ENCODE measurements at places on chromosomes 13 and 19.

GRCh38 chr13:31885994-31886393 is 145.6 kb upstream of the FRY start:
- no peak for DNase-seq

DNA sequence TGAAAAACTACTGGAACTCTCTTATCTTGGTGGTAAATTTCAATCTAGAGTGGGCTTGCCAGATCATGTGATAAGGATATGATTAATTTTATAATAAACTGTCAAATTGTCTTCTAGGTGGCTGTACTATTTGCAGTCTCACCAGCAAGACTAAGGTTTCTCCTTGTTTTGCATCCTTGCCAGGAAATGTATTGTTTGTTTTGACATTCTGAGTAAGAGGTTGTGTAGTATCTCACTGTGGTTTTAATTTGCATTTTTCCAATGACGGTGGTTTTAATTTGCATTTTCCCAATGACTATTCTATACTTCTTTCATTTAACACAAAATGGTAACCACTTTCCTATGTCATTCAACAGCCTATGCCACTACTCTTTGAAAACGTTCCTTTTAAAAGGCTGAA is 2.0 kb downstream of the CAB39L start:
- DNase-seq: no peak

GRCh38 chr19:51201712-51202111 is 23.2 kb upstream of the CD33 start:
- no peak for DNase-seq

DNA sequence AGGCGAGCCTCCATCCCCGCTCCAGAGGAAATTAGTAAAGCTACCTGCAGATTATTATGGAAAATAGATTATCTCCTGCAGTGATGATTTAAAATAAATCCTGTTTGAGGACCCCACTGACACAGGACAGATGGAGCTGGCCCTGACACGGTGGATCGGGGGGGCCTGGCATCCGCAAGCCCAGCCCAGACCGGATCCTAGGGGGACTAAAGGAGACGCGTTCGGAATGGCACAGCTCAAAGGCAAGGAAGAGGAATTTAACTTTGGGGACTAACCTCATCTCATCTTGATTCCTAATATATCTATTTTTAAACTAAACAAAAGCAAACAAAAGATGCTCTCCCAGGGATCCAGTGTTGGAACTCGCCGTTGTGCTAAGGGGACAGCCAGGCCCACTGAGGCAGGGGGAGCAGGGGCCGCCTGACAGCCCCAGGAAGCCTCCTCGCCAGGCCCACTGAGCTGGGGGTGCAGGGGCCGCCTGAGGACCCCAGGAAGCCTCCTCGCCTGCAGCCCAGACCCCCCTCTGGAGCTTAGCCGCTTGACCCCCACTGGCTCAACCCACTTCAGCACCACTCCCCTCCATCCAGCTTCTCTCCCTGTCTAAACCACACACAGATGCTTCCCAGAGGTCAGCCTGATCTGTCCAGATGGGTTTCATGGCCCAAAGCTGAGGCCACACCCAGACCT is 78.6 kb downstream of the SPACA7 start:
- no peak for DNase-seq

DNA sequence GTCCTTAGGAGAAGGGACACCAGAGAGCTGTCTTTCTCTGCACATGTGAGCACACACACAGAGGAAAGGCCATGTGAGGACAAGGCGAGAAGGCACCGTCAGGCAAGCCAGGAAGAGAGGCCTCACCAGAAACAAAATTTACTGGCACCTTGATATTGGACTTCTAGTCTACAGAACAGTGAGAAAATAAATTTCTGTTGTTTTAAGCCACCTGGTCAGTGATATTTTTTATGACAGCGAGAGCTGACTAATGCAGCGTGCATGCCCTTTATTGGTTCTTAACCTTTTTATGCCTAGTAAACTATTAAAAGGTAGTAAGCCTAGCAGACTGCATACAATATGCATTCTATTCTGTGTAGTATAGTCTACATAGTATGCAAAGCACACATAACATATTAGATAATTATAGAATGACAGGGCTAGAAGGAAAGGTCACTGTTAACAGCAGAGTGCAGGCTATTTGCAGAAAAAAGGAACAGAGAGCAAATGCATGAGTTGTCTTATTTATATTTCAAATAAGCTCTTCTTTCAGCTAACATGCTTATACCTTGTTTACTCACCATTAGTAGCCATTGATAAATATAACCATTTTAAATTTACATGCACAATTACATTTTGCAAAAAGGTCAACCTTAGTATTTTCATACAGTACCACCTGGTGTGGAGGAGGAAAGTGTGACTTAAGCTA is 25.2 kb upstream of the KATNAL1 start:
- DNase-seq: peak; percentile 34

DNA sequence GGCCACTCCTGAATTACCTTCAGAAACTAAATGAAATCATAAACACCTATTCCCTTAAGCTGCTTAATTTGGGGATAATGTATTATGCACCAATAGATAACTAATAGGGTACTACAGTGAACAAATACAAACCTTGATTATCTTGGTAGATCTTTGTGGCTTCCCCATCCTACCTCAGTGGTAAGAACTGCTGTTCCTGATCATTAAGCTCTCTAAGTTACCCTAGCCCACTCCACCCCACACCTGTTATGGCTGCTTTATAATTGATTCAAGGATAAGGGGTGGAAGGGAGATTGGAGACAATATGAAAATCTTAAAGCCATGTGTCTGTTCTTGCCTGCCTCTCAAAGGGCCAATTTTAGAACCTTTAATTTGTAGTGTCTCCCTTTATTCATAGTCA is 121.2 kb downstream of the LMO7 start:
- DNase-seq: no peak

DNA sequence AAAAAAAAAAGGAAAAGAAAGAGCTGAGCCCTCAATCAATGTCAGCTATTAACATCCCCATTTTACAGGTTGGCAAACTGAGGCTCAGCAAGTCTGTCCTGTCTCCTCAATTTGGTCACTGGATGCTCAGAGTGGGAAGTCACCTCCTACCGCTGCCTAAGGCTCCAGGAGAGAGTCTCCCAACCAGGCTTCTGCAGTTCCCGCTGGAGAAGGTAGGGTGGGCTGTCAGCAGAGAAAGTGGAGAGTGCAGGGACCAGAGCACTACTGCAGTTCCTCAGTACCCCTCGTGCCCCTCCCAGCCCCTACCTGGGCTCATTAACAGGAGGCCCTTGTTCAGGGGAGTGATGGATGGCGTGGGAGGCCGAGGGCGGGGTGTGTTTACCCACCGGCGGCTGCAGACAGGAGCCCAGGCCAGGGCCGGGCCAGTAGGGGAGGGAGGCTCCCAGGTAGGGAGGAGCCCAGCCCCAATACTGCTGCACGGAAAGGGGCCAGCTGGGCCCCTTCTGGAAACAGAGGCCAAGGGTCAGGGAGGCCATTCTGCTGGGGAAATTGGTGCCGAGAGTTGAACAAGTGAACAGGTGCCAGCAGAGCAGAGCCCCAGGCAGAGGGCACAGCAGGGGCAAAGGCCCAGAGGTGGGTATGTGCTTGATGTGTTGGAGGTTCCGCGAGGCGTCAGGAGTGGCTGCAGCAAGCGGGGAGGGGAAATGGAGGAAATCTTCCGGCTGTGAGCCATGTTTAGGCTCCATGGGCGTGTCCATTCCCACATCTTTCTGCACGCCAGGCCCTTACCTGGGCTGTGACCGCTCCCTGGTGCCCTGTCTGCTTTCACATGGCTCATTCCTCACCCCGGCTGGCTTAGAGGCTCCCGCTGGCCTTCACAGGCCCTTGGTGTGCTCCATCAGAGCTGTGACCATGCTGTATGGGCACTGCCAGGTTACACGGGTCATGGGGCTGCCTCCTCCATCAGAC is 7.6 kb upstream of the COMP start:
- no peak for DNase-seq

GRCh38 chr19:54877471-54877870 is 3.4 kb downstream of the FCAR start:
- DNase-seq: no peak

- DNase-seq: no peak
Observed at GRCh38 chr13:99256283-99256682, 1.9 kb downstream of the GPR18 start.

- no peak for DNase-seq
Observed at GRCh38 chr19:7897292-7897691, 6.4 kb upstream of the MAP2K7 start.

- no peak for DNase-seq
Observed at GRCh38 chr19:16657384-16657783, 2.6 kb downstream of the SMIM7 start.

GRCh38 chr13:30847650-30848307 is 58.3 kb upstream of the MEDAG start:
- peak; percentile 72 for DNase-seq

- DNase-seq: peak; percentile 53
Observed at GRCh38 chr19:5292822-5293611, 47.6 kb downstream of the PTPRS start.

GRCh38 chr19:51681286-51681941 is 11.7 kb upstream of the SPACA6 start:
- no peak for DNase-seq

DNA sequence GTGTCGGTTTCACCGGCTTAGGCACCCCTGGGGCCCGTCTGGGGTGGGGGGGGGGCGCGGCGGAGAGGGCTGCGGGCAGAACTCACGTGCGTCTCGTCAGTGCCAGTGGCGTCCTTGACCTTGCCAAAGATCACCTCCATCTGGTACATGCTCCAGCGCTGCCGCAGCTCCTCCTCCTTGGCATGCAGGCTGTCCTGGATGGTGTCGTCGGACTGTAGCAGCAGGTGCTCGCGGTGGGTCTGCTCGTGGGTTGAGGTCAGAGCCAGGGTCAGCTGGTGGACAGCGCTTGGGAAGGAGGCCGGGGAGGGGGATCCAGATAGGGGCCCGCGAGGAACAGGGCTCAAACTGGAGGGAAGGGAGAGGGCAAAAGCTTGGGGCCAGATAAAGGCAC is 4.7 kb upstream of the RGL3 start:
- no peak for DNase-seq

GRCh38 chr19:29379257-29380021 is 146.4 kb upstream of the VSTM2B start:
- no peak for DNase-seq

DNA sequence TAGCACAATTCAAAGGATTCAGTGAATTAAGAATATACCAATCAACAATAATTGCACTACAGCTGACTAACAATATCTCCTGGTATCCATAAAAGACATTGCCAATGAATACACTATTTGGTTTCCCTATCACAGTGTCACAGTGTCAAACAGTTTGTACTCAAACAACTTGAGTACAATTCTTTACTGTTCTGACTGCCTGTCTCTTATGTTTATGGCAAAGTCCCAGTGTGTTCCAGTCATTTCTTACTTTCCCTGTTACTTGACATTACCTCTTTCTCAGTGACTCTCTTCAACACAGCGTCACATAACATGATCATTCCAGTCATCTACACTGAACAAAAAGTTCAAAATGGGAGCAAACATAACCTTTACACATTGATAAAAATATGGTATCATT is 21.2 kb upstream of the RNASEH2B start:
- no peak for DNase-seq

DNA sequence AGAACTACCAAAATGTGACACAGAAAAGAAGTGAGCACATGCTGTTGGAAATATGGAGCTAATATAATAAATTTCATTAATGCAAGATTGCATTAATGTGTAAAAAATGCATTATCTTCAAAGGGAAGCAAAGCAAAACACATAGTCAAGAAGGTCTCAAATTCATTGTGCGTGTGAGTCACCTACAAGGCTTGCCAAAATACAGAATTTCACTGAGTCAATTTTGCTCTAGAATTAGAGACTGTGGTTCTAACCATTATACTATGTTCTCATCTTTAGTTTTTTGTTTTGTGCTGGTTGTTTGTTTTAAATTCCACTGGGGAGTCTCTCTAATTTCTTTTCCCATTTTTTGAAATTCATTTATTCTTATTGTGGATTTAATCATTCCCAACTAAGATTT is 149.8 kb upstream of the SLITRK1 start:
- no peak for DNase-seq

- DNase-seq: no peak
Observed at GRCh38 chr13:100977841-100978240, 303.2 kb upstream of the TMTC4 start.

DNA sequence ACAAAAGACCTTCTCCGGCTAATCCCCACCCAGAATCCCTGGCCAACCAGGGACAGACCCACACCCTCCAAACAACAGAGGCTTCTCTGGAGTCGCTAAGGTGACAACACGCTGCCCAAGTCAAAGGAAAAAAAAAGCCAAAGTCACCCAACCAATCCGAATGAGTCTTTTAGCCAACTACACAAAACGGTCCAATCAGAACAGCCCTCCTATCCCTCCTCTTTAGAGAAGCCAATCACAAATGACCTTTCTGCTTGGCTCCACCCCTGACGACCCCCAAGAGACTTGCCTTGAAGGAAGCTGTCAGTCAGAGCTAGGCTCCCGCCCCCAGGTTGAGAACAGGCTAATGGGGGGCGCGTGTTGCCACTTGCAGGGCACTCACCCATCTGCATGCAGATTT is 6.6 kb upstream of the FBXW9 start:
- DNase-seq: peak; percentile 26

DNA sequence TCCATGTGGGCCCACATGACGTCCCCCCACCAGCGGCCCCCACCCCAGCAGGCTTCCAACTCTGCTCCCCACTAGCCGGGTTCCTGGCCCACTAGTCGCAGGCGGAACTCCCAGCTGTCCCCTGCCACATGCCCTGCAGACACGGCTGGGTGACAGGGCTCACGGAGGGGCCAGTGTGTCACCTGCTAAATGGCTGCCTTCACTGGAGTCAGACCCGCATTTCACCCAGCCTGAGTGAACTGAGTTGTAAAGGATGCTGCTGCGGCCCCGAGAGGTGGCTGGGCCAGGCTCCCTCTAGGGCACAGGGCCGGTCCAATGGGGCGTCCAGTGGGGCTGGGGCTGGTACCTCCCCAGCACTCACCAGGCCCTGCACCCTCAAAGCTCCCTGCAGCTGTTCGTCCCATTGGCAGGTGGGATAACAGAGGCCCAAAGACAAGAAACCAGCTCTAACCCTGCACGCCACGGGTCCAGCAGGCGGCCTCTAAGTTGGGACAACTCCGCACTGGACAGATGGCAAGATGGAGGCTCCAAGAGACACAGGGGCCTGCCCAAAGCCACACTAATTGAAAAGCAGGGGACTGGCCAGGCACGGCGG is 3.2 kb downstream of the LMNB2 start:
- DNase-seq: no peak

DNA sequence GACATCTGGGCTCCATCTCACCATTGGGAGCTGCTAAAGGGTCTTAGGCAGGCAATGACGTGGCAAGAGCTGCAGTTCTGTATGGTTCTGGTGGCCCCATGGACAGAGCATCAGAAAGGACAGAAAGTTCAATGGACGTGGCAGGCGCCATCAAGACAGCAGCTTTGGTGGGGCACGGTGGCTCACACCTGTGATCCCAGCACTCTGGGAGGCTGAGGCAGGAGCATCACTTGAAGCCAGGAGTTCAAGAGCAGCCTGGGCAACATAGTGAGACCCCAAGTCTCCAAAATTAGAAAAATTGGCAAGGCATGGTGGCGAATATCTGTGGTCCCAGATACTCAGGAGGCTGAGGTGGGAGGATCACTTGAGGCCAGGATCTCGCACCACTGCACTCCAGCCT is 9.5 kb downstream of the EVI5L start:
- no peak for DNase-seq

- no peak for DNase-seq
Observed at GRCh38 chr13:52869621-52870020, 21.2 kb upstream of the PCDH8 start.

GRCh38 chr19:32682317-32682716 is 6.7 kb downstream of the RGS9BP start:
- DNase-seq: no peak

- peak; percentile 33 for DNase-seq
Observed at GRCh38 chr19:30669329-30670010, 297.3 kb downstream of the ZNF536 start.

- no peak for DNase-seq
Observed at GRCh38 chr13:30301827-30302226, 5.5 kb downstream of the KATNAL1 start.

Measured in kidney tubule cell (primary cell).